NCI-H524 (cell line): ENCODE measurements at places on chromosomes 12 and 14.

DNA sequence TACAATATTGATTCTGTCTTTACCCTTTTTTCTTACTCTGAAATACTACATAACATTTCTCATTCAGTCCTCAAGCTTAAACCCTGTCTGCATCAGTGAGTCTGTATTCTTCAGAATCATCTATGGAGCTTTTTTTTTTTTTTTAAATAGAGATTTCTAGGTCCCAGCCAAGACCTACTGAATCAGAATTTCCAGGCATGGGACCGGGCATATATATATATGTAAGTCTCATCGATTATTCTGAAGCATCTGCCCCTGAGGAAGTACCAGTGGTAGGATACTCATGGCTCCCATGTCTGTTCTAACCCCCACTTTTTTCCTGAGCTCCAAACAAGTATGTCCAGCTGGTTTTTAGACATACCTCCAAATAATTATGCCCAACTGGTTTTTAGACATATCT lies 6.1 kb downstream of the DDX47 start:
- DNase-seq = no peak

DNA sequence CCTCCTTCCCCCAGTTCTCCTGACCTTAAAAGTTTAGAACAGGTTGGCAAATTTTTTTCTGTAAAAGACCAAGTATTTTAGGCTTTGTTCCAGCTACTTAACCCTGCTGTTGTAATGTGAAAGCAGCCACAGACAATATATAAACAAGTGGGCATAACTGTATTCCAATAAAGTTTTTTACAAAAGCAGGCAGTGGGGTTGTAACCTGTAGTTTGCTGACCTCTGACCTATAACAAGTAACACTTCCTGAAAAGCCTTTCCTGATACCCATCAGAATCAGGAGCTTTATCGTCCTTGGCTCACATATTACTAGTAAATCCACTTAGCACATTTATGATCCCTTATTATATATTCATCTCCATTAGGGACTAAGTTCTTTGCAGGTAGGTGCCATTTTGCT lies 13.1 kb upstream of the SMARCC2 start:
- DNase-seq = no peak

- DNase-seq = no peak
Observed at GRCh38 chr12:96879301-96879700, 27.8 kb upstream of the NEDD1 start.

DNA sequence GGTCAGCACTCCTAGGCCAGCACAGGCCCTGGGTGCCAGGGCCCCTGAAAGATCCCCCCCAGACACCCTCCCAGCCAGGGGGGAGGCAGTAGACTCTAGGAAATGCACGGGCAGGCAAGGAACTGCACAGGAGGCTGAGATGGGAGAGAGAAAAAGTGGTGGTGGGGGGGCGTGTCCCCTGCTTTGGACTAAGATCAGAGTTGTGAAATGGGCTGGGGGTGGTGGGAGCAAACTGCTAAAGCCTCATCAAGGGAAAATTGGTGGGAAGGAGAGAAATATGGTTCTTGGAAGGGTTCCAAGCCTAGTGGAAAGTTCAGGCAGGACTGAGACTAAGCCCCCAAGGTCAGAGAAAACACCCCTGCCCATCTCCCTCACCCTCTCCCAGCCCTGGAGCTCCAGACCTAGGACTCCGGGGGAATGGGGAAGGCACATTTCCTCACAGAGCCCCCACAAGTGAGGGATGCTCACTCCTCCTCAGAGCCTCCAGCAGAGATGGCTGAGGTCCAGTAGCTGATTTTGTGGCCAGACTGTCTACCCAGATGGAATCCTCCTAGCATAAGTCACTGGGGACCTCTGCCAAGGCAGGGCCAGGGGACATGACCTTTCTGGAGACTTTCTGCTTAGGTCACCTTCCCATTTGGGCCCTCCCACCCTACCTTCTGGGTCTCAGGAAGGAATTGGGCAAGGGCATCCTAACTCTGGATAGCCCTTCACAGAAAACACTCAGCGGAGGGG lies 29.8 kb downstream of the FIGNL2 start:
- no peak for DNase-seq

DNA sequence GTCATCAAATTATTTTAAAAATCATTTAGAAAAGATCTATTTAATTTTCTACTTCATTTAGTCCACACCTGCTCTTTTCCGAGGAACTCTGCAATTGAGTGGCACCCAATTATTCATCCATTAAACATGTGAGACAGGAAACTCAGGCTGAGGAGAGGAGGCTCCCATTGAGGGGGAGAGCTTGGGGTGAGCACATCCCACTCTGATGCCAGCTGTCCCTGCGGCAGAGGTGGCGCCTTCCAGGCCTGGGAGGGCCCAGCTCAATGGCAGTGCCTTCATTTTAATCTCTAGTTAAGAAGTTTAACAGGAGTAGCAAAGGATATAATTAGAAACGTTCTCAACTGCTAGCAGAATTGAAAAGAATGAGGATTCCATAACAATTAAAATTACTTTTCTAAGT lies 92.0 kb downstream of the ITPR2 start:
- peak; percentile 70 for DNase-seq

DNA sequence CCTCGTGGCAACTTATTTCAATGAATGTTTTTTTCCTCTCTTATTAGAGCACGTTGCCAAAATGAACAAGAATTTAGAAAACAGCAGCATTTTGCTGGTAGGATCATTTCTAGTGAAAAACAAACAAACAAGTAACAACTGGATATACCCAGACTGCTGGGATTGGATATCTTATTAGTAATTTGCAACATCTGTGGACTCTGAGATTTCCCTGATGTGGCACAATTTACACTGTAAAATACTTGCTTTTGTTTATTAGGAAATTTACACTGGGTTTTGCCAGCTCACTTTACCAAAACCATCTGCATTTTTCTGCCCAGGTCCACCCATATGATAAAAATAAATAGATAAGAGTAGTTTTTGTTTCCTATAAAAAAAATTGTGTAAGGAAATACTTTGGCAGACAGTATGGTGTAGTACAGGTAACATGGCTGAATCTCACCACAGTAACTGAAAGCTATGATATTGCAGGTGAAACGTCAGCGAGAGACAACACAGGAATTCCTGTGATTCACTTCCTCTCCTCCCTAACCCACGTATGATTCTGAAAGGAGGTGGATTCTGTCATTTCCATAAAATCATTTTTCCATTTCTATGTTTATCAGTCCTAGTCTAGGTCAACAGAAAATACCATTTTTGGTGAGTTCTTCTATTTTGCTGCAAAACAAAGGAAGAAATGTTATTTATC lies 176.2 kb upstream of the NOVA1 start:
- no peak for DNase-seq

DNA sequence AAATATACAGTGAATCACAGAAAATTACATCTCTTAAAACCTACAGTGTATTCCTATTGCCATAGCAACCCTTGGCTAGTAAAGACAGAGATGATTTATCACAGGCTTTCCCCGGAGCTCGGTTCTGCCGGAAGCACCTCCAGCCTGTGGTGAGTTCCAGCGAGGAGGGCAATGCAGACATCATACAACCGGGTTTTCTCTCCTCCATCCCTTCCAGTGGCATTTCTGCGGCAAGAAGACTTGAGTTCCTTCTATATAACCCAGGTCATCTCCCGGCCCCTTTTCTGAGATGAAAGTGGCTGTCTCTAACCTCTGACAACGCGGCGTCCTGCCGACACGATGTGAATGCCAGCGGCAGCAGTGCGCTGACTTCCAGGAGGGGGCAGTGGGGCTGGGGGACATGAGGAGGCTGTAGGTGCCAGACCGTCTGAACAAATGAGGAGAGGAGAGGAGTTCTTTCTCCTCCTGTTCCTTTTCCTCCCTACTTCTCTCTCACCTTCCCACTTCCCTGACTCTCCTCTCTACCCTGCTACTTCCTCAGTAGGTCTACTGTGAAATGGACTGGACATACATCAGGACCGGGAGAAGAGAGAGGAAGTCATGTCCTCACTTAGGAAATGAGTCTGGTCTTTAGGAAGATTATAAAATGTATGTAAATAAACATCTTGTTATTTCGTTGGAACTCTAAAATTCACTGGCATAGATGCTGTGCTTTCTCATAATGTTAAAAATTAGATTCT lies 68.6 kb upstream of the MAX start:
- no peak for DNase-seq

GRCh38 chr14:73153272-73153671 lies 17.0 kb downstream of the PSEN1 start:
- DNase-seq = no peak

- DNase-seq = peak; percentile 72
Observed at GRCh38 chr12:52402873-52403540, 3.1 kb downstream of the KRT82 start.

DNA sequence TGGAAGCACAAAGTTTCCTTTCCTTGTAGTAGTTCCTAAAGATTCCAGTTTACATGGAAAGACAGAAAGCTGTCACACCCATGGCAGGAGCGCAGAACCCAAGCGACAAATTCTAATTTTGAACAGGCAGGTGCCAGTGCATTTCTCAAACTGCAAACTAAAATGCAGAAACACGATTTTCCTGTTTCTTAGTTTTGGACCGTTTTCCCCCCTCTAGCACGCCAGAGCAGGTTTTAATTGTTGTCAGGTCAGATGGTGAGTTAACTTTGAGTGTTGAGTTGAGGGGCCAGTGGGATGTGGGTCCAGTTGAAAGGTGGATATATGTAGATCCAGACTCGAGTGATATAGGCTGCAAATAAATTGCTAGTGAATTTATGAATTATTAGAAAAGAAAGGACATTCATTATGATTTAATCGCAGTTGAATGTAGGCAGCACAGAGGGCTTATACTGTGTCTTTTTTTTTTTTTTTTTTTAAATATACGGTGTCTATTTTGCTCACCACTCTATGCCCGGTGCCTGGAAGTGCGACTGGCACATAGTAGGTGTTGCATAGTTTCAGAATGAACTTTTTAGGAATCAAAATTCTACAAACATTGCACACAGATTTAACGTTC lies 909 bp upstream of the ETFBKMT start:
- no peak for DNase-seq
